Caco-2 (cell line): ENCODE measurements at places on chromosomes 6 and 20. TPM values are rescaled to one million over a fixed set of nuclear protein-coding genes. Genes with fewer than 3 reads are reported as not detected.

Gene LINC00237
- total RNA-seq, result 1.5 and 1.8 TPM in 2 replicates

Gene TINAG
- not detected in 2 replicates for total RNA-seq

Gene CST5
- total RNA-seq, result not detected in 2 replicates

Gene TOX2
- not detected in 2 replicates for total RNA-seq

Gene GRIK2
- 0.29 TPM in 1 of 2 replicates, not detected in the other for total RNA-seq

Gene COL12A1
- total RNA-seq, result 61.8 and 68.0 TPM in 2 replicates

Gene ECT2L
- not detected in 2 replicates for total RNA-seq

Gene TRDN
- not detected in 2 replicates for total RNA-seq

Gene PKIB
- total RNA-seq, result 18.6 and 18.8 TPM in 2 replicates

Gene AGER
- total RNA-seq, result 8.3 and 10.3 TPM in 2 replicates

Gene EMILIN3
- total RNA-seq, result 0.50 and 0.51 TPM in 2 replicates

Gene BLCAP
- total RNA-seq, result 123 and 129 TPM in 2 replicates

Gene CTAGE9
- not detected in 2 replicates for total RNA-seq

Gene NCOA7
- 62.0 and 67.9 TPM in 2 replicates for total RNA-seq
